ENCODE measurements at places on chromosomes 2 and 18.

DNA sequence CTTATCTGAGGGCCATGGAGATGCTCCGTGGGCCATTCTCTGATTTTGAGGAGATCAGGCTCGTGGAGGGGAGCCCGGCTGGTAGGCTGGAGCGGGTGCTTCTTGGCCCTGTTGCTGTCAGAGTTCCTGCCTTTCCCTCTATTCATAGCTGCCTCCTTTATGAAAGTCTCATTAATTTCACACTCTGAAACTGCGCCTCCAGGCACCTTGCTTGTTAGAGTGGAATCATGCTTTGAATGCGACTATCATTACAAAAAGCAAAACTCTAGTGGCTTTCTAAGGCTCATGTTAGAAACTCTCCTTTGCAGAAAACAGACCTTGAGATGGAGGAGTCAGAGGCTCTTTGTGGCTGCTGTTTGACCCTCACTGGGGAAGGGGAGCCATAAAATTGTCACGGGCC is 131.0 kb upstream of the SNTG2 start:
- DNase-seq: no peak

DNA sequence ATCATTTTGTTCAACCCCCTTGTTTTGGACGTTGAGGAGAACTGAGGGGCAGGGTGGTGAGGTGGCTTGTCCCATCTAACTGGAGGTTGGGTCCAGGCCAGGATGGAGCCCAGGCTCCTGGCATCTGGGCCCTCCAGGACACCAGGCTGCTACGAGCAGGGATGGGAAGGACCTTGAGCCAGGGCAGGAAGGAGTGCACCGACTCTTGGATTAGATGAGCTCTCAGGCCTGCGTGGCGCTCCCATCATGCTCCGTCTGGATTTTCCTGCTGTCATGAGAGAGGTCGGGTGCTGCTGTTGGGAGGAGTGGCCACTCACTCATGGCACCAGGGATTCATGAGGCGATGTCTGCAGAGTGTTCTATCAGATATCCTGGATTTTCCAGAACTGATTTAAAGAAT is 18.3 kb upstream of the ALLC start:
- DNase-seq: no peak

DNA sequence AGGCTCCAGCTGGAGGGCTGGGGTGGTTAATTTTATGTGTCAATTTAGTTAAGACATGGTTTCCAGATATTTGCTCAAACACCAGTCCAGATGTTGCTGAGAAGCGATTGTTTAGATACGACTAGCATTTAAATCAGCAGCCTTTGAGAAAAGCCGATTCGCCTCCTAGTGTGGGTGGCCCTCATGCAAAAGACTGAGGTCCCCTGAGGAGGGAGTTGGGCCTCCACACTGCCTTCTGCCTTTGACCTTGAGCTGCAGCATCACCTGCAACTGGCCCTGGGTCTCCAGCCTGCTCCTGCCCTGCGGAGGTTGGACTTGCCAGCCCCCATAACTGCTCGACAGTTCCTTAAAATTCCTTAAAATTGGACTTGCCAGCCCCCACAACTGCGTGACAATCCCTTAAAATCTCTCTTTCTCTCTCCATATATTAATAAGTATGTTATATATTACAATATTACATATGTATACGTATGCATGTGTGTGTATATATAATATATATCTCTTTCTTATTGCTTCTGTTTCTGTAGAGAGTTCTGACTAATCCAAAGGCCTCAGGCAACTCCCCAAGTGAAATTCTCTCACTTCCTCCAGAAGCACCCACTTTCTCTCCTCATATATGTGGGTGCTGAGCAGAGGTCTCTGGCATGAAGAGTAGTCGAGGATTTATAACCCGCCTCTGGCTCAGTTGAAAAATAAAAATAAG is 14.4 kb downstream of the FBLN7 start:
- DNase-seq: no peak

- DNase-seq: no peak
Observed at GRCh38 chr2:74007121-74007520, 22.4 kb downstream of the TET3 start.

DNA sequence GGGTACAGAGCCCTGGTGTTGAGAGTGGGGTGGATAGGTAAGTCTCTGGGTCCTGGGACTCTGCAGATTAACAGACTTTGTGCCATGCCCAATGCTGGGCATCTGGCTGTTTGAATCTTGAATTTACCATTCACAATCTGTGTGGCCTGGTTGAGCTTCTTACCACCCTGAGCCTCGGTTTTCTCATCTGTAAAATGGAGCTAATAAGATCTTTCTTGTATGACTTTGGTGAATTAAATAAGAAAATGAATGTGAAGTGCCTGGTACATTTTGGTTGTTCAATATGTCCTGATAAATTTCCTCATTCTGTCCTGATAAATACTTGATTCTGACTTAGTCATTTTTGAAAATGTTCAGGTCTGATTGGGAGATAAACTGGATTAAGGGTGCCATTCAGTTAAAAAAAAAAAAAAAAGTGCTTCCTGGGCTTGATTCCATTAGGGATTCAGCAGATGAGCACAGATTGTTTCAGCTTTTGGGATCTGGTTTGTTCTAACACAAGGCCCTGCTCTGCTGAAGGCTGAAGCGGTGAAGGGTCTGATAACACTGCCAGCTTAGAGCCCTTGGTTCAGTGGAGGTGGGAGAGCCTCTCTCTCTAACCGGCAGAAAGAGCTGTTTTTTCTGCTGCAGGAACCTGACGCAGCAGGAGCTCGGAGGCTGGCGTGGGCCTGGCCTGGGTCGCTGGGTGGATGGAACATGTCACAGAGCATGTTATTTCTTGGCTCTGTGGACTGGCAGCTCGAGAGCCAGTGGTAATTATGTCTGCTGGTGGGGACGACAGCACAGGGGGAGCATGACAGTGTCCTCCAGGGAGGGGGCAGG is 84.5 kb upstream of the MCFD2 start:
- no peak for DNase-seq

DNA sequence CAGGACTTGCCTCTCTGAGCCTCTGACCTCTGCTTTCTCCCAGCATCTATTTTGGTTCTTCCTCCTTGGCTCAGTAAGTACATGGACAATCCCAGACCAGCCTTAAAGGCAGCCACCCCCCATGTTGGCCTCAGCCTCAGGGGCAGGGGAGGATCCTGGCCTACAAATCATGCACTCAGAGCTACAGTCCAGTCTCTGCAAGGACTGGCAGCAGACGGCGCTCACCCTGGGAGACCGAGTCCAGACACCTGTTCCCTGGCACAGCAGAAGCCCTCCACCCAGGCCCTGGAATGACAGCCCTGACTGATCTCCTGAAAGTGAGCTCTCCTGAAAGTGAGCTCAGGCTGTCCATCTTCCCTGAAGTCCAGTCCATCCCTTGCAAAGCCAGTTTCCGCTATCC is 25.7 kb upstream of the PTPN4 start:
- no peak for DNase-seq

DNA sequence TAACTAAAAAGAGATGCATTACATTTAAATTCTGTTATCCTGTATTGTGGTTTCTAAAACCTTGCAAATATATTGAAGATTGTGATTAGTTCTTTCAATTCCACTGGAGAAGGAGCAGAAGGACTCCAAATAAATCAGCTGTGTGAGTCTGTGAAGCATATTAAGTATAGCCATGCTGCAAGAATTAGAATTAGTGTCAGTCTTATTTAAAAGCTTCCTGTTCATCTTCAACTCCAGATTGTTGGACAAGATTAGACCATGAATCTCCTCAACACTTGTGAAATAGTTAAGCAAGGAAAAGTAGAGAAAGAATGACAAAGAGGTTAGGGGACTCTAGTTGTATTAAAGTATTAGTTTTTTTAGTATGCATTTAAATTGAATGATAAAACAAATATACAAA is 92.5 kb upstream of the LRP1B start:
- DNase-seq: no peak

DNA sequence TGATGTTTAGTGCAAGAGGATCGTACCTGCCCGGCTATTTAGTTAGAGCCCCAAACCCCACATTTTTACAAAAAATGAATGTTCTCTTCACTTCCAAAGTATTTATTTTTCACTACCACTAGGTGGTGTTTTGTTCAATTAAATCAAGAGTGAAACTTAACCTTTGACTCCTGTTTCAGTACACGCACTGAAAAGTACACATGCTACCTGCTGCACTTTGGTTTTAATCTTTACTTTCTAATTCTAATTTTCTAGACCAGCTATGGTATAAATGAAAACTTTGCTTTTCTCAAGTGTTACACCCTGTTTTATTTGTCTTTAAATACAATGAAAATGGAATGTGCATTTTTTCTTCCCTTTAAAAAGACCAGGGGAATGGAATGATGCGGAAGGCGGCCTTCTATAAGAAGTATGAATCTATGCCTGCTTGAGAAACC is 31.4 kb upstream of the CHN1 start:
- DNase-seq: no peak

DNA sequence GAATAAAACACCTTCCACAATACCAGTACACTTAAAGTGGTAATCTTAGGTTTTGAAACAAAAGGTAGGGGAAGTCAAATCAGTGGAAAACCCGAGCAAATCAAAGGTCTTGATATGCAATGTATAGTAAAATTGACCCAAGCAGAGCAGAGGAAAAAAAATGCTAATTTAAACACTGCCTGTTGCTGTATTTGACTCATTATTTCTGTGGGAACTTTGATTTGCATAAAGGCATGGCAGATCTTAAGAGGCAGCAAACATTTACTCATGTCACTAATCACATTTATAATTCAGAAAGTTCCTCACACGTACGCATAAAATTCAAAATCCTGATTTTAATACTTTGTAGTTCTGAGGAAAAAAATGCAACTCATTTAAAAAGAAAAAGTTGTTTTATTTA is 64.4 kb downstream of the IKZF2 start:
- no peak for DNase-seq

DNA sequence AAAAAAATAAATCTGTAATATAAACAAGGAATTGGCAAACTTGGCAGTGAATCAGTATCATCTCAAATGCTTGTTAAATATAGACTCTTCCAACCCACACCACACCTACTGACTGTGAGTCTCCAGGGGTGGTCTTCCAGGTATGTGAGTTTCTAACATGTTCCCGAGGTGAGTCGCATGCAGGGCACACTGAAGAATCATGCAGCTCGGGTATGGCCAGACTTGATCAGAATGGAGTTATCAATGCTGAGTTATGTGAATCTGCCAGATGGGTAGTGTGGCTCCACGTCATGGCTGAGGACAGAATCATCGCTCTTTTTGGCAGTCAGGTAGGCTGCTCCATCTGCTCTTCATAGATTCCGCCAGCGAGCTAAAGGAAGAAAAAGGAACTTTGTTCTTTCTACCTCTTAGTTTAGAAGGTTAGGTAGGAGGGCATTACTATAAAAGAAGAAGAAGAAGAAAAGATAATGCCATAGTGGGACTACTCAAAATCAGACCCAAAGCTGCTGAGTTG is 1279.7 kb upstream of the ZEB2 start:
- DNase-seq: no peak

DNA sequence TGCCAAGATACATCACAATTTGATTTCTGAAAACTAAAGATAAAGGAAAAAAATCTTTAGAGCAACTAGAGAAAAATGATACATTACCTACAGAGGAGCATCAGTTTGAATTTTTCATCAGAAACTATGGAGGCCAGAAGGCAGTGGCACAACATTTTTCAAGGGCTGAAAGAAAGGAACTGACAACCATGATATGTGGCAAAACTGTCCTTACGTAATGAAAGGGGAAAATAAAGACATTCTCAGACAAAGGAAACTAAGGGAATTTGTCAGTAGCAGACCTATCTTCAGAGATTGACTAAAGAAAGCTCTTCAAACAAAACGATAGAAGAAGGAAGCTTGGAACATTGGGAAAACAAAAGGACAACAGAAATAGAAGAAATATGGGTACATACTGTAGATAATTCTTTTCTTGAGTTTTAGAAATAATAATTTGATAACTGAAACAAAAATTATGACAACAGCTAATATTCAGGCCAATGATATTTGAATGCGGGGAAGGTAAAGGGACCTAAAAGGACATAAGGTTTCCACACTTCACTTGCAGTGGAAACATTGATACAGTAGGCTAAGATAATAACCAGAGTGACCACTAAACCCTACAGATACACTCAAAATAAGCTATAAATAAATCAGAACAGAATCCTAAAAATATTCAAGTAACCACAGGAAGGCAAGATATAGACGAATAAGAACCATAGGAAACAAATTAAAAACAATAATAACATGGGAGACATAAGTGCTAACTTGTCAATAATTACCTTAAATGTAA is 70.0 kb upstream of the NPAS2 start:
- no peak for DNase-seq

DNA sequence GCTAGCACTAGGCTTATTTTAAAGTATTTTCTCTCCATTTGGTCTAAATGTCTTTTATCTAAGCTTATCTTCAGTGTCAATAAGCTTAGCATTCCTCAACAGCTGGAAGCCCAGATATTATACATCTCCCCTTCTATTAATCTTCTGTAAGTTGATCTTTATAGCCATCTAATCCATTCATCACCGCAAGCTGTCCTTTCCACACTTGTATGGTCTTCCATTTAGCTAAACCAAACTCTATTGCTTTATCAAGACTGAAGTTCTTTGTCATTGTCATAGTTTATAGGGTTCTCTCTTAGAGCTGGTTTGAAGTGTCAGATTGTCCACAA is 101.3 kb upstream of the GPR45 start:
- no peak for DNase-seq

GRCh38 chr2:228846161-228846560 is 424.9 kb downstream of the PID1 start:
- DNase-seq: no peak

- no peak for DNase-seq
Observed at GRCh38 chr2:25293958-25294562, 47.7 kb downstream of the DNMT3A start.

DNA sequence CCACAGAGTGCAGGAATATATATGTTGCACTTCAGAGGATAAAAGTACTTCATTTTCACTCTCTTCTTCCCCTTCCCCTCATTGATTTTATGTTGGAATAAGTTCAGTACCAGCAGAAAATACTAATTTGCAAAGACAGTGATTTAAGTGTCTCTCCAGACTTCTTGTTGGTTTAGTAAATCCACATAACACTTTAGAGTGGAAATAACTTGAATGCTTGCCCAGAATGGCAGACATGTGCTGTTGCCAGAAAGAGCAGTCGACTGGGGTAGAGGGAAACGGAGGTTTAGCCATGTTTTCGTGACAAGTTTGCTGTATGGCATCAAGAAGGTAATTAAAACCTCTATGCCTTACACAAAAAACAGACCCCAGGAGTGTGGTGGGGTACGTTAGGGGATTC is 246.0 kb upstream of the CXCR4 start:
- no peak for DNase-seq

DNA sequence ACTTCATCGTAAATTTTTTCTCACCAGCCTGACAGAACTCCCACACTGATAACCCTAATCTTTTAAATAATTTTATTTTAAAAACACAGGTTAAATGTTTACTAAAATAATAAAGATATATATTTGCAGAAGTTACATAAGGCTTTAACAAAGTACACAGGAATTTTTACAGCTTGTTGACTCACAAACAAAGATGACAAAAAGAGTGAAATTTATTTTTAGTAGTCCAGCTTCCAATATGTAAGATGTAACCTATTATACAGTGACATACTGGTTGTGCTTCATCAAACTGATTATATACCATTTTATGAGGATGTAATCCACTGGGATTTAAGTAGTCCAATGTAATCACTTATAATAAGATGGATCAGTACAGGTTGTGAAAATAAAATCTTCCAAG is 348.9 kb upstream of the SLC39A10 start:
- no peak for DNase-seq

Data from activated T-helper 1 cell treated with anti-CD3 and anti-CD28 coated beads, Interleukin-2, amount 50 U/mL, for 16 hours (primary cell).